Activated CD4-positive, CD25-positive, alpha-beta regulatory T cell (primary cell): ENCODE measurements at places on chromosomes 16 and 17.

DNA sequence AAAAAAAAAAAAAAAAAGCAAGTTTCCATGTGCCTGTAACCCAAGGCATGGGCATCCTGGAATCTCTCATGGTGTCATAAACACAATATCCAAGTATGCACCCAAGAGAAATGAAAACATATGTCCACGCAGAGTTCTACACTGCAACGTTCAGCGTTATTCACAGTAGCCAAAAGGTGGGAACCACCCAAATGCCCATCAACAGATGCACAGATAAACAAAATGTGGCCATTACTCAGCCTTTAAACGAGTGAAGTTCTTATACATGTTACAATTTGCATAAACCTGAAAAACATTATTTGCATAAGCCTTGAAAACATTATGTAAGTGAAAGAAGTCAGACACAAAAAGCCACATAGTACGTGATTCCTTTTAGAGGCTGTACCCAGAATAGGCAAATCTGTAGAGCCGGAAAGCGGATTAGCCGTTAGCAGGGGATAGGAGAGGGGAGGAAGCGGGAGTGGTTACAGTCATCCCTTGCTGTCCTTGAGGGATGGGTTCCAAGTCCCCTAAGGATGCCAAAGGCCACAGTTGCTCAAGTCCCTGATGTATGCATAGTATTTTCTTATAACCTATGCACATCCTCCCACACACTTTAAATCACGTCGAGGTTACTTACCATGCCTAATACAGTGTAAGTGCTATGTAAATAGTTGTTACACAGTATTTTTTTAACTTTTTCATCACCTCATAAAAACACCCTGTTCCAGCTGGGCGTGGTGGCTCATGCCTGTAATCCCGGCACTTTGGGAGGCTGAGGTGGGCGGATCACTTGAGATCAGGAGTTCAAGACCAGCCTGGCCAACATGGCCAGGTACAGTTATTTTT, 47.3 kb upstream of the DNAH17 start:
- DNase-seq: no peak

DNA sequence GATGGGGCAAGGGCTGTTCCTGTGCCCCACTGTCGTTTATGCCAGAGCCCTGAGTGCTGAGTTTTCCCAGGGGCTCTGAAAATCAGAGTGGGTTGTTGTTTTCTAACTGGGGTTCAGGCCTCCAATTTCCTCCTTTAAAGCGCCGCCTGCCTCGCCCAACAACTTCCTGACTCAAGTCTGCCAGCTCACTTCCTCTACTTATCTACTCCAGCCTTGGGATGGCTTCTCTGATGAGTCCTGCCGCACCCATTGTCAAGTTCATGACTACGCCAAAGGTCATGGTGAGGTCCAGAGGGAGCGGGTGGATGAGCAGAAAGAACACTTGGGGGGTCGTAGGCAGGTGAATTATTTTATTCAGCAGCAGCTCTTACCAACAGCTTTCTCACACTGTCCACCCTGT, 104.7 kb downstream of the UTP18 start:
- no peak for DNase-seq

DNA sequence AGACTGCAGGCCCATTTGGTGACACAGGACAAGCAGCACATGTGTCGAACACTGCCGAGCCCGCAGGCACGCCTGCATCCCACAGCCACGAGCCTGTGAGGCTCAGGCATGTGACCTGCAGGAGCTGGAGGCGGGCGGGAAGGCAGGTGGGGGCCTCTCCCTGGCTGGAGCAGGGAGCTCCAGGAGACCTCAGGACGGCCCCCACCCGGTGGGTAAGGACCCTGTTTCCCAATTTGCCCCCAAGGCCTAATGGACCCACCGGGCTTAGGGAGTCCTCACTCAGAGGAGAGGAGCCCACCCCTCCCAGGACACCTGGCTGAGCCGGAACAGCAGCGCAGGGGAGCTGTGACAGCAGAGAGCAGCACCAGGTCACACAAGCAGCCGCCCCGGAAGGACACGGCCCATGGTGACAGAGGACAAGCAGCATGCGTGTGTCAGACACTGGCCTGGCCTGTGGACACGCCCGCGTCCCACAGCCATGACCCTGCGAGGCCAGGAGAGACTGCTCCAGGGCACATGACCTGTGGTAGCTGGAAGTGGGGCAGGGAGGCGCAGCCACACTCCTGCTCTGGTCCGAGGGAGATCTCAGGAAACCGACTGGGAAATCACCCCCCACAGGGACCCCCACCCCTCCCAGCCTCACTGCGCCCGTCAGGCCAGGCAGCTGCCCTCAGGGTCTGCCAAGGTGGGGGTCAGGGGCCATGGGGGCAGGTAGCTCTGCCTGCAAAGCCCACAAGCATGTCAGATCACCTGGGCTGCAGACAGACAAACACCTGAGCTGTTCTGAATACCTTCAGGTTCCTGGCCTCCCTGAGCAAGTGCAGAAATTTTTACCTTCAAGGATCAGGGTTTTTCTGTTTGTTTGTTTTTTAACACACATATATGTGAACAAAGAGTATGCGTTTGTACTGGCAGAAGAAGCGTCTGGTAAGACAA, 2.4 kb downstream of the SPSB3 start:
- DNase-seq: no peak

DNA sequence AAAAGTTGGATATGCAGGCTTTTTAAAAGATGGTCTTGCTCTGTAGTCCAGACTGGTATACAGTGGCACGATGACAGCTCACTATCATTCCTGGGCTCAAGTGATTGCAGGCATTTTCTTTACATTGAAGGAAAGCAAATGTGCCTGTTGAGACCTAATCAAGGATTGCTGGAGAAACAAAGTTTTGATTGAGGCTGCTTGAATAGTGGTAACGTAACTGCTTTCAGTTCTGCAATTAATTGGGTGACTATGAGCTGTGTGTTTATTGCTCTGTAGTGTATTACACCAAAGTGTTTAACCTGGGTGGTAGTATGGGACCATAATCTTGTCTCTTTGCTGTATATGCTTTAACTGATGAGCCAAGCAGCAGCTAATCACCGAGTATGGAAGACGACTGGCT, 2.3 kb downstream of the UBB start:
- no peak for DNase-seq

GRCh38 chr17:50883850-50884438, 17.8 kb upstream of the TOB1 start:
- DNase-seq: no peak

- DNase-seq: no peak
Measured at GRCh38 chr16:27712251-27712711, 162.3 kb downstream of the KATNIP start.

GRCh38 chr17:4074831-4075495, 67.9 kb downstream of the ZZEF1 start:
- DNase-seq: no peak
